Activated naive CD4-positive, alpha-beta T cell treated with anti-CD3 and anti-CD28 coated beads for 36 hours (primary cell): ENCODE measurements at places on chromosomes 5 and 9.
A peak's percentile ranks its signal among the peaks of the same experiment; 100 is the strongest.

DNA sequence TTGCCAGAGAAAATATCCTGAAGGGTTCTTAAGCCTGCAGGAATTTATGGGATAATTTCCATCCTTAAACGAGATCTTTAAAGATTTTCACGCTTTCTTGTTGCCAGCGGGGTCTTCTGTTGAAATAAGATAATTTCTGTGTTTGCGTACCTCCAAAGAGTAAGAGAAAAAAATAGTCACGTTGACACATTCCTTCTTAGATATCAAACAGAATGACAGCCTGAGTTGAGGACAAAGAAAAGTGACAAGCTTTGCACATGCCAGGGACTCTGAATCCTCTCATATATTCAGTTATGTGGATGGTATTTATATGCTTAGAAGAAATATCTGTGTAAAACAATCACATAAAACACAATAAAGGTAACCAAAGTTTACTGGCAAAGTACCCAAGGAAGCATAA is 21.6 kb upstream of the PAM start:
- no peak for DNase-seq

- no peak for DNase-seq
Measured at GRCh38 chr5:55680353-55680752, 31.8 kb downstream of the SLC38A9 start.

GRCh38 chr9:93635186-93636107 is 59.1 kb downstream of the PHF2 start:
- DNase-seq, result no peak

GRCh38 chr5:103891151-103891550 is 328.6 kb upstream of the NUDT12 start:
- no peak for DNase-seq

DNA sequence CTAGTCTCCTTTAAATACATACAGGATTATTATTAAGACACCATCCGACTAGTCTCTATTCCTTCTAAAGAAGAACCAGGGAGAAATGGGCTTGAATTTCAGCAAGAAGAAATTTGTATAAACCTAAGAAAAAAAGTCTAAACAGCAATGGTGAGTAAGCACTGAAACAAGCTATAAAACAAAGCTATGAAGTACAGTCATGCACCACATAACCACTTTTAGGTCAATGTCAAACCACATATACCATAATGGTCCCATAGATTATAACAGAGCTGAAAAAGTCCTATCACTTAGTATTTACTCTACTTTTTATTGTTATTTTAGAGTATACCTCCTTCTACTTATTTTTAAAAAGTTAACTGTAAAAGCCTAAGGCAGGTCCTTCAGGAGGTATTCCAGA is 102.0 kb upstream of the NFIB start:
- no peak for DNase-seq

- peak; percentile 56 for DNase-seq
Measured at GRCh38 chr5:119269061-119269944, 86.5 kb upstream of the TNFAIP8 start.

DNA sequence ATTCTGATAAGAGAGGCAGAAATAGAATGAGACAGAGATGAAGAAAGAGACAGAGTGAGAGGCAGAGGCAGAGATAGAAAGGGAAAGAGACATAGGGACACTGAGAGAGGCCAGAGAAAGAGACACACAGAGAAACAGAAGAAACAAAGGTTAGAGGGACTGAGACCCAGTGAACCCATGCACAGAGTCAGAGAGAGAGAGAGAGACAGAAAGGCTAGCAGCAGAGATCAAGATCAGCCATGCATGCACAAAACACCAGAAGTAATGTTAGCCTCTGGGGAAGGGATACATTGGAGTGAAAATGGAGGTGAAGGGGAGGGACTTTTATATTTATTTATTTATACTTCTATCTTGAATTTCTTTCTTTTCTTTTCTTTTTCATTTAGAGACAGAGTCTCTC is 14.1 kb upstream of the SPARC start:
- no peak for DNase-seq

- DNase-seq, result no peak
Measured at GRCh38 chr5:33179301-33179700, 261.5 kb upstream of the TARS1 start.

DNA sequence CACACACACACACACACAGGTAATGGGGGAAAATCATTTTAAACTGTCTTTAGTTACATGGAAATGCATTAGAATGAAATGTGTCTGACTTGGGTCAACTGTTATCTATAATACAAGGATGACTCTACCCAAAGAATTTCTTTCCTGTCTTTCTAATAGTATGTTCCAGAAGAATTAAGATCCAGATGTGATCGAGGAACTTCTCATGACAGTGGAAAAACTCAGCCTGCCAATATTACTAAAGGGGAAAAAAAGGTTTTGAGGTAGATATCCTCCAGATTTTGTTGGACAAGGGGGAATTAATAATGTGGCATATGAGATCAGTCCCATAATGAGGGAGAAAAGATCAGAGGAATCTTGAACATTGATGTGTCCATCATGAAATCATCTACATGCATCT is 190.6 kb upstream of the MAP3K1 start:
- no peak for DNase-seq

DNA sequence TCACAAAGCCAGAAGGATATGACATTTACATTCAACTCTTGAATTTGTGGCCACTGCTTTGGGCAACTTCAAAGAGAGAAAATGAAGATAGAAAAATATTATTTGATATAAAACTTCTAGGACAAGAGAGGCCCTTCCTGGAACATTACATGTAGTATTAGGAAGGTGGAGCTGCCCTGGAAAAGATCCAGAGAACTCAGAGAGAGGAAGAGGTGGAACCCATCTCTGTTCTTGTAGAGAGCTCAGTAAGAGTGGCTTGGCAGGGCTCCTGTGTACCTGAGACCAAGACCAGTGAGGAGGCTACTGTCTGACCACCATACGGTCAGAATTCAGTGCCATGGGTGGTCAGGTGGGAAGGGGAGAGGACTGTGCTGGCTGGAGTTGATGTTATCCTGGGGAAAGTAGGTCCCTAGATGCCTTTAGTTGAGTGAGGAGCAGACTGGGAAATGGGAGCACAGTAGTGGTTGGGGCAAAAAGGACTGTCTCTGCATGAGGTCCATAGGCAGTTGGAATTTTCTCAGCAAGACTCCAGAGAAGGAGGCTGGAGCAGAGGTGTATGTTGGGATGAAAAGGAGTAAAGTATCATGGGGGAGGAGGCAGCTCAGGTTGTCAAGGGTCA is 7.6 kb downstream of the TGFBI start:
- DNase-seq, result no peak

DNA sequence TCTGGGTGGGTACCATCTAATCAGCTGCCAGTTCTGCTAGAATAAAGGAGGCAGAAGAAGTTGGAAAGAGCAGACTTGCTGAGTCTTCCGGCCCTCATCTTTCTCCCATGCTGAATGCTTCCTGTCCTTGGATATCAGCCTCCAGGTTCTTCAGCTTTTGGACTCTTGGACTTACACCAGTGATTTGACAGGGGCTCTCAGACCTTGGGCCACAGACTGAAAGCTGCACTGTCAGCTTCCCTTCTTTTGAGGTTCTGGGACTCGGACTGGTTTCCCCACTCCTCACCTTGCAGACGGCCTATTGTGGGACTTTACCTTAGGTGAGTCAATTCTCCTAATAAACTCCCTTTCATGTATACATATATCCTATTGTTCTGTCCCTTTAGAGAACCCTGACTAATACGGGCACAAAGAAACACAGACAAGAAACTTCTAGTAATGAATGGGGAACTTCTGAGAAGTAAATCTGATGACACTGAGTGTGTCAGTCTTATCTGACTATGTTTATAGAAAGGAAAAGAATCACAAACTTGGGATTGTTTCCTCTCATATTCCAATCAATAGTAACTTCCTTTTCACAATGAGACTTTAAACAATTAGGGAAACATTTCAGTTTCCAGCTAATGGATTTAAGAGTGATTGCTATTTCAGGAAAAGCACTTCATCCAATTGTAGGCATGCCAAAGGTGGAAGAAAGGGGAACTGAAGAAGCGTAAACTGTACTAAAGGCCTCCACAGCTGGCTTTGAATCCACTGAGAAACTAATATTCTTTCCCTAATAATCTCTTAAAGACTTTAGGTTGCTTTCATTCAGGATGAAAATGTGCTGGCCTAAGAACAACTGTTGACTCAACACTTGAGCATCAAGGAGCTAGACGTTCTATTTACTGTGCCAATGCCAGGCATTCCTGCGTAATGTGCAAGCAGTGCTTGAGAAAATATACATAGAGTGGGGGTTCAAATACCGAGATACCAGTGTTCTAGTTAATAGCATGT is 127.9 kb upstream of the PTGER4 start:
- DNase-seq, result no peak

- peak; percentile 59 for DNase-seq
Measured at GRCh38 chr5:178114325-178115135, 1.2 kb downstream of the N4BP3 start.

DNA sequence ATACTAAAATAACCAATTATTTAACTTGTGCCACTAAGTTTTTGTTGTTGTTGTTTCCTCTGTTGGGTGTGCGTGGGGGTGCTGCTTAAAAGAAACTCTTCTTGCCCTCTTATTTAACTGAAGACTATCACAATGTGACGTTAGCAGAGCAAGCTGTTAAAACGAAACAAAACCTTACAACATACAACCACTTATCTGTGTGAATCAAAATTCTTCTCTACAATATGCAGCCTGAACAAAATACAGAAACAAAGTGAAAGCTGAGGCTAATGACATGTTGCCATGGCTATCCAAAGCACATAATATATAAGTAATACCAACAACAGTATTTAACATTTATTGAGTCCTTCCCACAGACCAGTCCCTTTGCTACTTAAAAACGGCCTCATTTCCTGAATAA is 291.0 kb downstream of the FBXL17 start:
- DNase-seq, result no peak
